ENCODE measurements at places on chromosomes 3 and 15. TPM values are rescaled to one million over a fixed set of nuclear protein-coding genes. Genes with fewer than 3 reads are reported as not detected.

DNA sequence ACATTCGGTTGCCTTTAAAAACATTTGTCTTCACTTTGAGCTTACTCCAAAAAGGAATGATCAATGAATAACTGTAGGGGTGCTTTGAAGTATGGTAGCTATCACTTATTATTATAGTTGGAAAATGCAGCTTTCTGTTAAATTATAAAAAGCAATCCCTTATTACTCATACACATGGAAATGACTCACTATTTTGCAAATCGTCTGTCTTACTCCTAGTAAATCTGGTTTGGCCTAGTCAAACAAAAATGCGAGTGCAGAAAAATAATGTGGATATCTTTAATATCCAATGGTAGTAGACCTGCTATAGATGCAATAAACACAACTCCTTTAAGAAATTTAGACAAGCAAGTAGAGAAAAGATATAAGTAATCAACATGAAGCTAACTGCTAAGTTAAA lies 112.5 kb downstream of the ZIC1 start:
- DNase-seq: no peak
- no peak overlapping the region for H3K4me3 ChIP-seq
- H3K36me3 ChIP-seq: no peaks in the 10 kb centered on the region
- H3K27me3 ChIP-seq: no peaks in the 10 kb centered on the region
- no peak overlapping the region for H3K27ac ChIP-seq

DNA sequence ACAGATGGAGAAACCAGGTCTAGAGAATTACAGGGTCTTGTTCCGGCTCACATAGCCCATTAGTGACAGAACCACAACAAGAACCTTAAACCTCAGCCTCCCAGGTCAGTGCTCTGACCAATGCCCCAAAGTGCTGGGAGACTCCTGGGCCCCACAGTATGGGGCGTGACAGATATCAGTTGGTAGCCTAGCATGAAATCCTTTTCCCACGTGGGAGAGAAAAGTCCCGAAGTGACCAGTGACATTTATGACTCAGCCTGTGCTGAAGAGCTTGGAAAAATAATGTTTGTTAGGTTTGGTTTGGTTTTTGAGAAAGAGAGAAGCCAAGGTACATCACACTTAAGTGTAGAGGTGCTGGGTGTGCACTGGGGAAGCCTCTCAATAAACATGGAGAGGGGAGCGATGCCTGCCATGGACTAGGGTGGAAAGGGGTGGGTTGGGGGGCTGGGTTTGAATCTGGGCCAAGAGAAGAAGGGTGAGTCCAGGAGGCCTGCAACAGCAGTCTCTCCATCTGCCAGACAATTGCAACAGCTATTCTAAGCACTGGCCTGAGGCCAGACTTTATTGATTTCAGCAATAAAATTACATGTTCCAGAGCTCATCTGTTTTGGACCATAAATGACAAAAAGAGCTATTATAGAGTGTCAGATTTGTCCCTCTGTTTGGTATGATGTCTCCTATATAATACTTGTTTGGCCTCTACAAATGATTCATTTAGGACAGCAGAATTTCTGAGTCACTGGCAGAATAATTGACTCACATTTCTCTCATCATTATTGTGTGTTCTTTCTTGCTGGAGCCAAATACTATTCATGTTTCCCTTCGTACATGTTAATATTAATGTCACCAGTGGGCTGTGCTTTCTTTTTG lies 43.4 kb downstream of the C2CD4A start:
- H3K4me3 ChIP-seq: no peak overlapping the region
- H3K27me3 ChIP-seq: no peaks in the 10 kb centered on the region
- peaks cover 12% of the 10 kb centered on the region for H3K4me1 ChIP-seq
- H3K36me3 ChIP-seq: no peaks in the 10 kb centered on the region

GRCh38 chr15:98647026-98647773 lies 1.1 kb upstream of the IGF1R start:
- no peaks in the 10 kb centered on the region for H3K36me3 ChIP-seq
- H3K27me3 ChIP-seq: peaks cover 55% of the 10 kb centered on the region
- peak; percentile 60 for DNase-seq
- H3K27ac ChIP-seq: peak overlapping the region; percentile 76
- peak overlapping the region; percentile 81 for H3K4me3 ChIP-seq

DNA sequence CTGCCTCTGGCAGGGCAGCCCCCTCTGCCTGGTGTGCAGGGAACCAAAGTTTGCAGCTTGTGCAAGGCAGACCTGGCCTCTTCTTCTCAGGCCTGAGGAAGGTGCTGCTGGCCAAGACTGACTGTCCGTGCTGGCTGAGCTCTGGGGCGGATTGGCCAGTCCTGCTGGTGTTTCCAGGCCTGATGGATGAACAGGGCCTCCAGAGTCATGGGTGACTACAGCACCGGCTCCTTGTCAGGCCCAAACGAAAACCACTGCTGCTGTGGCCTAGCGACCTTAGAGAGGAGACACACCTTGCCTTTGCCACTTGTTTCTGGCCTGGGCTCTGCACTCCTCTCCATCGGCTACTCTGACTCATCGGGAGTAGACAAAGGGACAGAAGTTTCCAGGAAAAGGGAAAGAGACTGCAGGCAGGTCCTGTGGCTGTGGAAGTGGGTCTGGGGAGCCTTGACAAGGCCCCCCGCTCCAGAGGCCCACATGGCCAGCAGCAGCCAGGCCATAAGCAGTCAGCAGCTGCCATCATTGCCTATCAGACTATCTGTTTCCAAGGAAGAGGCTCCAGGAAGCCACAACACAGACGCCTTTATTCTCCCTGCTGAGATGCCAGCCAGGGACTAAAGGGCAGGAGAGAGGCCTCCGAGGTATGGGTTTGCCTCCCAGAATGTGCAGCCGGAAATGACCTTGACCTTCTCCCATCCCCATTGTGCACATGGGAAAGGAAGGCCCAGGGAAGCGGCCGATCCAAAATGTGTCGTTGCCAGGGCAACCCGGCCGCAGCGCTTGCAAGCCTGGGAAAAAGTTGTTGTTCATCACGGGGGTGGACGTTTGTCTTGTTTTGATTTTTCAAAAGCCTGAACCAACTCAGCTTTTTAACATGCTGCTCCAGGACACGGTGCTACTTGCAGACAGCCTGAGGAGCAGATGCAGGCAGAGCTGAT lies 160.5 kb downstream of the CHSY1 start:
- H3K27ac ChIP-seq: no peak overlapping the region
- no peak overlapping the region for H3K4me3 ChIP-seq
- H3K4me1 ChIP-seq: peaks cover 19% of the 10 kb centered on the region
- no peak for DNase-seq
- no peaks in the 10 kb centered on the region for H3K36me3 ChIP-seq
- peaks cover 15% of the 10 kb centered on the region for H3K27me3 ChIP-seq

- no peaks in the 10 kb centered on the region for H3K36me3 ChIP-seq
- H3K4me1 ChIP-seq: no peaks in the 10 kb centered on the region
- DNase-seq: no peak
- no peak overlapping the region for H3K27ac ChIP-seq
- no peak overlapping the region for H3K4me3 ChIP-seq
Observed at GRCh38 chr15:65963911-65964482, 94.7 kb downstream of the RAB11A start.

- H3K27me3 ChIP-seq: no peaks in the 10 kb centered on the region
- H3K27ac ChIP-seq: no peak overlapping the region
- DNase-seq: no peak
- H3K4me1 ChIP-seq: no peaks in the 10 kb centered on the region
- no peak overlapping the region for H3K4me3 ChIP-seq
Observed at GRCh38 chr3:183149915-183150750, 12.4 kb downstream of the LAMP3 start.

CNTN3 gene
- total RNA-seq: not detected

DNA sequence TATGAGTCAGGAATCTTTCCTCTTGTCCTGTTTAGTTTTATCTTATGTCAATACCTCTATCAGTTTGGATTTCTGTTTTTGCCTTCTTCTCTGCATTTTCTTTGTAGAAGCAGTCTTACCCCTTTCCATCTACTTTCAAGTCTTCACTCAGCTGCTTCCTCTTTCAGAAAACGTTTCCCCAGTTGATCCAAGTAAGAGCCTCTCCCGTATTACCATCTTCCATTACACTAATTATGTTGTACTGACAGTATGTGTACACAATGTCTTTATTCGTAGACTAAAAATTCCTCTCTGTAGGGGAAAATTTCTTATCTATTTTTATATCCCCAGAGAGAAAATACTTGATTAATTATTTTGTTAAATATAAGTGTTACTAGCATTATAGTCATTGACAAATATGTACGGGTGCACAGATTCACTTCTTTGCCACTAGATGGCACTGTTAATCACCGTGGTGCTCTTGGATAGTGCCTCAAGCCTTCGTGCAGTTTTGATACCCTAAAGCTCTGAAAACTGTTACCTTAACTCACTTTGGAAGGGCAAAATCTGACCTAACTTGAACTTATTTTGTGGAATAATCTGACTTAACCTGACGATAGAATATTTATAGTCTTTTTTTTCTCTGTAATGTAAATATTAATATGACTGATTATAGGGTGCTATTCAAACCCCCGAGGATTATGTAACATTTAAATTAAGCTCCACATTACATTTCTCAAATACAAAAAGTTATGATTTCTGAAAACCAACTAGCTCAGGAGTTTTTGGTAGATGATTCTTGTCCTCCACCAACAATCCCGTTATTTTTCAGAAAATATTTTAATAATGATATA lies 74.2 kb upstream of the POU1F1 start:
- DNase-seq: no peak
- H3K36me3 ChIP-seq: no peaks in the 10 kb centered on the region
- no peak overlapping the region for H3K27ac ChIP-seq
- H3K4me1 ChIP-seq: peaks cover 2% of the 10 kb centered on the region
- H3K4me3 ChIP-seq: no peak overlapping the region

RBM6 gene
- total RNA-seq: 99.2 TPM

GRCh38 chr15:73019601-73020146 lies 32.6 kb upstream of the NEO1 start:
- peaks cover 27% of the 10 kb centered on the region for H3K27me3 ChIP-seq
- no peaks in the 10 kb centered on the region for H3K4me1 ChIP-seq

LIPC gene
- total RNA-seq: 1.7 TPM

FAM107A gene
- not detected for total RNA-seq

DNA sequence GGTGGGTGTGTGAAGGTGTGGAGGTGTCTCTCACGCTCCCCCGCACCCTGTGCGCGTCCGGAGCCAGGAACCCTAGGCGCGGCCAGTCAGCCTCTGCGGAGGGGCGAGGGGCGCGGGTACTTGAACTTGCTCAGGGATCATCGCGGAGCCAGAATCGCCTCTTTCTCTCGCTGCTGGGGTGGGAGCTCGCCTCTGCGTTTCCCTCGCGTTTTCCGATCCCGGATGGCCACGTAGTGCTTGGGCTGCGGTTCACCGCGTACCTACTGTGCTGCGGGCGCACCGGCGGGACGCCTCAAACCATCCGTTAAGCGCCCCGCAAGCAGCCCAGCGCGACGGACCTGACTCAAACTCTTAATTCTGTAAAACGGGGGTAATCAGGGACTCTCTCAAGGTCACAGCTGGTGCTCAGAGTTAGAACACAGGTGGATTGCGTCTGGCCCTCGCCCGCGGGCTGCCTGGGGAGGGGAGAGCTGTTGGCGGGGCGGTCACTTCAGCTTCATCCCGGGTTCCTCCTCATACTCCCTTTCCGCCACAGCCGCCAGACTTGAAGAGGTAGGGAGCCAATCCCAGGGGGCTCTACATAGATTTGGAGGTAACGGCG lies 686 bp downstream of the MYRIP start:
- H3K4me1 ChIP-seq: peaks cover 7% of the 10 kb centered on the region
- peak; percentile 10 for DNase-seq
- peak overlapping the region; percentile 70 for H3K4me3 ChIP-seq
- H3K27ac ChIP-seq: no peak overlapping the region
- no peaks in the 10 kb centered on the region for H3K36me3 ChIP-seq

REC114 gene
- total RNA-seq: not detected

TNFAIP8L3 gene
- 1.8 TPM for total RNA-seq

GP5 gene
- total RNA-seq: 0.23 TPM

DZIP1L gene
- total RNA-seq: 0.16 TPM

DNA sequence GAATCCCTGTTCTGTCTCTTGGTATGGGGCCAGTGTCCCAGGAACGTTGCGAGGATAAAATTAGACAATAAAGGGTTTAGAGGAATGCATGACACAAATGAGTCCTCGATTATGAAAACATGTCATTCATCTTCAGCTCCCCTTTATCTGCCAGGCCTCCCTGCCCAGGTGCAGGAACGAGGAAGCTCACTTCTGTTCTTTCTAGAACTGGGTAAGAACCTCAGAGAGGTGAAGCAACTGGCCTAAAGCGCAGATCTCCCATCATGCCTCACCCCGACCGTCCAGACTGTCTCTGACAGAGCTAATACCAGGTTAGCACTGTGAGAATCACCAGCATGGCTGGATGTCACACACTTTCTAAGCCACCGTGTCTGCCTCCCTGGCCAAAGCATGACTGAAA lies 1.5 kb upstream of the ITIH1 start:
- no peaks in the 10 kb centered on the region for H3K36me3 ChIP-seq
- no peak for DNase-seq
- no peak overlapping the region for H3K4me3 ChIP-seq
- H3K27me3 ChIP-seq: no peaks in the 10 kb centered on the region
- peaks cover 8% of the 10 kb centered on the region for H3K4me1 ChIP-seq

PPCDC gene
- 31.0 TPM for total RNA-seq

DNA sequence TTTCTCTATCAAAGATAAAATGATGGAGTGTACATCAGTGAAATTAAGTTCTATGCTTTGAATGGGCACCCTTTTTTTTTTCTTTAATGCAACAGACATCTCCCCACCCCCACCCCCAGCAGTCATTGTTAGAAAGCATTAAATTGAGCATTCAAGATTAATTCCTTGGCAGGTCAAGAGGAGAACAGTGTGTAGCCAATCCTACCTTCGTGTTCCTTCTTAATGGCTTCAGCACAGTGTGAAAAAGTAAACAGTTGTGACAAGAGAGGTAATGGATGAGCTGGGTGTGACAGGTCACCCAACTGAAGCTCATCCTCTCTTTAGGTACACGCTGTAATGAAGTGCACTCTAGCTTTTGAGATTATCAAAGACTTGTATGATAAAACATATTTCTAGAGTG lies 198.5 kb upstream of the RARB start:
- H3K4me1 ChIP-seq: no peaks in the 10 kb centered on the region
- H3K36me3 ChIP-seq: no peaks in the 10 kb centered on the region
- no peak for DNase-seq
- no peaks in the 10 kb centered on the region for H3K27me3 ChIP-seq

- no peak overlapping the region for H3K4me3 ChIP-seq
- H3K27me3 ChIP-seq: no peaks in the 10 kb centered on the region
- H3K36me3 ChIP-seq: no peaks in the 10 kb centered on the region
- no peak overlapping the region for H3K27ac ChIP-seq
Observed at GRCh38 chr3:38626171-38626570, 23.3 kb downstream of the SCN5A start.

DNA sequence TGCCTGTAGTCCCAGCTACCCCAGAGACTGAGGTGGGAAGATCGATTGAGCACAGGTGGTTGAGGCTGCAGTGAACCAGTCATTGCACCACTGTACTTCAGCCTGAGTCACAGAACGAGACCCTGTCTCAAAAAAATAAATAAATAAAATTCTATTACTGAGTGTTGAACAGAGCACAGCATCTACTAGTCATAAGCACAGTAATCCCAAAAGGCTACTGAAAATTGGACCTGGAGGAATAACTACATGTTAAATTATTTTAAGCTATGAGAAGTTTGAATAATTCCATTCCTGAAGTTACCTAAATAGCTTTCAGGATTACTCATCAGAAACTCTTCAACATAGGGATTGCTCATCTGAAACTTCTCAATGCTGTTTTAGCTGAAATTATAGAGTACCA lies 43.4 kb downstream of the ARMC8 start:
- H3K36me3 ChIP-seq: peaks cover 53% of the 10 kb centered on the region
- DNase-seq: no peak
- H3K27me3 ChIP-seq: no peaks in the 10 kb centered on the region
- H3K27ac ChIP-seq: no peak overlapping the region

- H3K36me3 ChIP-seq: peaks cover 46% of the 10 kb centered on the region
- H3K27ac ChIP-seq: no peak overlapping the region
- DNase-seq: no peak
- peaks cover 7% of the 10 kb centered on the region for H3K4me1 ChIP-seq
- H3K27me3 ChIP-seq: no peaks in the 10 kb centered on the region
Observed at GRCh38 chr15:45594835-45595530, 7.8 kb downstream of the BLOC1S6 start.

COLQ gene
- total RNA-seq: 1.6 TPM

Data from activated T-helper 2 cell treated with anti-CD3 and anti-CD28 coated beads, Interferon-gamma antibody, Interleukin-2, Interleukin-4, amounts not matched to agents 10 μg/mL and 5 μg/mL and 100 μg/mL, durations not matched to agents 14 hours and 24 hours and 36 hours (primary cell).